PC-9 (cell line): ENCODE measurements at places on chromosomes 7 and 10. TPM values are rescaled to one million over a fixed set of nuclear protein-coding genes. Genes with fewer than 3 reads are reported as not detected.

DNA sequence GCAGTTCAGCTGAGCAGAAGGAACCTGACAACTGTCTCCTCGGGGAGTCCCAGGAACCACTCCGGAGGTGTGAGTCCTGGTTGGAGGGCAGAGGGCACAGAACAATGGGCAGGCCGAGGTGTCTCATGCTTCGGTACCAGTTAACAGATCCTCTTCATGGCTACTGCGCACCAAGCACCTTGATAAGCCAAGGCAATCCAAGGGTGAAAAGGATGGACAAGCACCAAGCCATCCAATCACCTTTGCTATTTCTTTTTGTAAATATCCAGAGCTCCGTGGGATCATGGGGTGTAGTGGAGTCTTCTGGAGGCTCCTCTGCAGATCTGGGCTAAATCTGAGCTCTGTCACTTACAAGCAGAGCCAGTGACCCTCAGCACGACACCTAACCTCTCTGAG lies 233.5 kb downstream of the WDR11 start:
- DNase-seq: no peak

DNA sequence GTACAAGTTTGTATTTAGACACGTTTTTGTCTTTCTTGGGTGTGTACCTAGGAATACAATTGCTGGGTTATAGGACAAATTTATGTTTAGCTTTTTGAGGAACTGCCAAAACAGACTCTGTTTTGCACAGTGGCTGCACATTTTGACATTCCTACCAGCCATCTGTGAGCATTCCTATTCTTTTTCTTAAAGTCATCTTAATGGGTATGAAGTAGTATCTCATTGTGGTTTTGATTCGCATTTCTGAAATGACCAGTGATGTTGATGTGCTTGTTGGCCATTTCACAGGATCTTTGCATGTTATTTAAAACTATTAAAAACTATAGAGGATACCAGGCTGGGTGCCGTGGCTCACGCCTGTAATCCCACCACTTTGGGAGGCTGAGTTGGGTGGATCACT lies 32.6 kb upstream of the IL15RA start:
- DNase-seq: no peak

Gene KNDC1
- total RNA-seq: 1.2 and 1.7 TPM in 2 replicates

GRCh38 chr10:70952921-70953320 lies 64.6 kb upstream of the PCBD1 start:
- no peak for DNase-seq

Gene PDE1C
- total RNA-seq: 1.7 and 2.1 TPM in 2 replicates
